ENCODE measurements at places on chromosomes 1 and 21. TPM values are rescaled to one million over a fixed set of nuclear protein-coding genes. Genes with fewer than 3 reads are reported as not detected.

Gene TMEM82
- total RNA-seq: 0.51 TPM

Gene LIN28A
- 7.2 TPM for total RNA-seq

Gene ACTN2
- total RNA-seq: 276 TPM

Gene UAP1
- total RNA-seq: 25.7 TPM

Gene FBXO28
- total RNA-seq: 21.9 TPM
